ENCODE measurements at places on chromosomes 13 and 19. TPM values are rescaled to one million over a fixed set of nuclear protein-coding genes. Genes with fewer than 3 reads are reported as not detected.

DNA sequence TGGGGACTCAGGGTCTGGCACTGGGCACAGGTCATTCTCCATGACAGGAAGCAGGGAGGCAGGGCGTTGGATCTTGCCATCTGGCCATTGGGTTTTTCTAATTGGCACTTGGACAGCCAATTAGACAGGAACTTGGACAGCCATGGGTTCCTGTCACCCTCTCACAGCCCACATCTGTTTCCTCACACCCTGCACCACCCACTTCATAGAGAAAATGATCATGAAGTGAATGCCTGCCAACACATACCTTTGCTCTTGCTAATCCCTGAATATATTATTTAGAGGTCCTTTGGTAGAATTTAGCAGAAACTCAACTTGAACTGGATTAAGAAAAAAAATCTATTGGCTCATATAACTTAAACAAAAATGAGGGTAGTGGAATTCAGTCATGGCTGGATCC lies 4.9 kb upstream of the OLFM2 start:
- no peak for DNase-seq

- no peak for DNase-seq
Observed at GRCh38 chr13:43815204-43815603, 28.4 kb upstream of the ENOX1 start.

DNA sequence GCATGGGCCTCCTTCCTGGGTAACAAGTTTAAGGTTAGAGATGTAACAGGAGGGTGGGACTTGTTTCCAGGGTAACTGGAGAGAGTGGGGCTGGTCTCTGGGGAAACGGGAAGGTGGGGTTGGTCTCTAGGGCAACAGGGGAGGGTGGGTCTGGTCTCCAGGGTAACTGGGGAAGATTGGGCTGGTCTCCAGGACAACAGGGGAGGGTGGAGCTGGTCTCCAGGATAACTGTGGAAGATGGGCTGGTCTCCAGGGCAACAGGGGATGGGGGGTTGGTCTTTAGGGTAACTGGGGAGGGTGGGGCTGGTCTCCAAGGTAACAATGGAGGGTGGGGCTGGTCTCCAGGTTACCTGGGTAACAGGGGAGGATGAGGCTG lies 36.5 kb downstream of the SPTBN4 start:
- no peak for DNase-seq

Gene FUZ
- 20.1 TPM for total RNA-seq

Gene SBK2
- not detected for total RNA-seq

Gene SPTBN4
- 1.4 TPM for total RNA-seq

Data from transverse colon (tissue), 4 donors.